Activated T-cell treated with anti-CD3 and anti-CD28 coated beads for 48 hours (primary cell): ENCODE measurements at places on chromosomes 7 and 10.

DNA sequence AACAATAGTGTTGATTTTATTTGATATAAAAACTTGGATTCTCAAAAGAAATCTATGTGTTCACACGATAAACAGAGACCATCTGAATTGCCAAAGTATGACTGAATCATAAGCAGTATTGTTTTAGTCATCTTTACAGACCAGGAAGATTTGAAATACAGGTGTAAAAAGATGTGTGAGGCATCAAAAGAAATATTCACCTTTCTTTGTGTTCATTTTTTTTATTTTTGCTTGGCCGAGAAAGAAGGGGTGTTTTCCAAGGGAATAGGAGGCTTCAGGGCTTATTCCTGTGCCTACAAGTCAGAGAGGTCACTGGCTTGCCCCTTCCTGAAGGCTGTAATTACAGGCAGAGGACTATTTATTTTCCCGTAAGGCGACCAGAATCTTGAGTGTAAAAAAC is 37.3 kb downstream of the MET start:
- DNase-seq, result no peak

DNA sequence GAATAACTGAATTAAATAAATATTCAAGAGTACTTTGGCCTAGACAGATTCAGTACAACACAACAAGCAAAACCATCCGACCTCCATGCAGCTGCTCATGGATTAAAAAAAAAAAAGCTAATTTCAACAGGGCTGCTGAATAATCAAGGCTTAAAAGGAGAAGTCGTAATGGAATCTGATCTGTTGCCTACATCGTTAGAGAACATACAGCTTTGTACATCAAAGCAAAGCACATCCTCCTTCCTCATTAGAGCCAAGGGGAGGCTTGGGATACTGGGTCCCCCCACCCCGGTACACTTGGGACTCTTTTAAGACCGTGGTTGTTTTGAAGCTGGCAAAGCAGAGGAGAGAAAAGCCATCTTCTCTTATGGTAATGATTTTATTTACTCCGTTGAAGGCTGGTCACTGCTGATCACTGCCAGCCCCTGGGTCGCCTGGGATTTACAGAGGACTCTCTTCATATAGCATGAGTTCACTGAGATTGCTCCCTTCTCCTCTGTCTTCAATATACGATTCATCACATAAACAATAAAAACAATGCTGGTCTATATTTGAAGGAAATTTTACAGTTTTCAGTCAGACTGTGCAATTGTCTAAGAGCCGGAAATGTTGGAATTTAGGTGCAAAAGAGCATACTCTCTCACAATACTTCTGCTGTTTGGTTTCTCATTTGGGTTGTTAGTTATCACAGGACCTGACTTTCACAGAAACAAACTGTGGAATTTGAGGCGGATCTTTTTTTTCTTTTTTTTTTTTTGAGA is 148.8 kb downstream of the FAM107B start:
- DNase-seq, result no peak

- no peak for DNase-seq
Measured at GRCh38 chr7:90250601-90251303, 5.8 kb downstream of the CFAP69 start.

GRCh38 chr10:48714088-48714487 is 29.4 kb downstream of the WDFY4 start:
- no peak for DNase-seq

GRCh38 chr7:7426676-7427075 is 109.0 kb downstream of the COL28A1 start:
- DNase-seq, result no peak

DNA sequence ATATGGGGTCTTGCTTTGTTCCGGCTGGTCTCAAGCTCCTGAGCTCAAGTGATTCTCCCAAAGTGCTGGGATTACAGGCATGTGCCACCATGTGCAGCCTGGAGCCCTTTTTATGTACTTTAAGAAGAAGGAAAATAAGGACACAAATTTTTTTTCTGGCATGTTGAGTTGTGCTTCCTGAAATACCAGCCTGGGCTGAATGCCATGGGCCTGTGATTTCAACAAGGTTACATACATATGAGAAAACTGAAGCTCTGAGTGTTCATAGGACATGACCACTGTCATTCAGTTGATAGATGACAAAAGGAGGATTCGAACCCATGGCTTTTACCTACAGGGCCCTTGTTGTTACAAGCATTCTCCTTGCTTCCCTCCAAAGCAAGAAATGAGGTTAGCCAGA is 36.1 kb downstream of the ST8SIA6 start:
- DNase-seq, result no peak

DNA sequence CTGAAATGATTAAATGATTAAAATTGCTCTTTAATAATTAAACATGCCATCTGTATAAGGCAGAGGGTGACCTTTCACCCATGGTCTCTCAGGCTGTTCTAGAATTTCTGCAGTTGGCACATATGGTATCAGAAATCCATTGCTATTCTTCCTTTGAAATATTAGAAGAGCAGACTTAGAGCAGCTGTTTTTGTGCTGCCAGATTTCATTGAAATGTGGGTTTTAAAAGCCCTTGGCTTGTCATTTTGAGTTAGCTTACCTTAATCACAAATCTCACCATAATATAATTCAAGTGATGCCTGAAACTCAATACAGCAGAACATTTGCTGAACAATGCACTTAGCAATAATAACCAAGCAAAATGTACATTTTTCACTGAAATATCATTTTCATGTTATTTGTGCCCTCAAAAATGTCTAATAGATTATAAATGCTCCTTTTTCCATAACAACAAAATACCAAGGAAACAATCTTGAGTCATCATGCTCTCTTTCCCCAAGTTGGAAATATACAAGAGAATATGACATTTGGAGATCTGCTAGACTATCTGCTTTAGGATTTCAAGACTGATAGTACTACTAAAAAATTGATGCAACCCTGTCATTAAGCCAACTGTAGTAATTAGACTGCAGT is 16.1 kb upstream of the PTTG1IP2 start:
- DNase-seq, result no peak

DNA sequence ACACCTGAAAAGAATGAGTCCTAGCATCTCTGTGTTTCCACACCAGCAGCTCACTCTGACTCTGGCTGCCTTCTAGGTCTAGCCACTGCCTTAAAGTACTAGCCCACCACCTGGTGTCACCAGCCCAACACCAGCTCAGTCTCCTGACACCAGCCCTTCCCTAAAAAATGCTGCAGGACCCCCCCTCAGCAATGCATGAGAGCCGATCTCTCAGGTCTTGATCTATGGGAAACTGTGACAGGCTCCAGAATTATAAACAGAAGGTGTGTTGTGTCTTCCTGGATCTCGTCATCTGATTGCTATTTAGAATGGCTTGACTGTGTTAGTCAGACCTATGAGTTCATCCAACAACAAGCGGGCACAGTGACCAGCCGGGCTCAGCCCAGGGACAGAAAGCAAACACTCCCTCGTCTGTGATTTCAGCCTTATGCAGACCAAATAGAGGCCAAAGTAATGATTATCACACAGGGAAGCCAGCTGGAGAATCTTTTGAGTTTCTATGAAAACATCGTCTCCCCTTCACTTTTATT is 66.6 kb downstream of the CUBN start:
- no peak for DNase-seq
